Naive thymus-derived CD8-positive, alpha-beta T cell (primary cell): ENCODE measurements at places on chromosomes 5 and 9. TPM values are rescaled to one million over a fixed set of nuclear protein-coding genes. Genes with fewer than 3 reads are reported as not detected.

The CTXN3 gene
- not detected for polyA plus RNA-seq

The DRD1 gene
- not detected for polyA plus RNA-seq

The RNF130 gene
- polyA plus RNA-seq, result 22.5 TPM

The DMGDH gene
- 0.12 TPM for polyA plus RNA-seq

The SPTAN1 gene
- 38.2 TPM for polyA plus RNA-seq
